ENCODE measurements at places on chromosomes 5 and 9.

DNA sequence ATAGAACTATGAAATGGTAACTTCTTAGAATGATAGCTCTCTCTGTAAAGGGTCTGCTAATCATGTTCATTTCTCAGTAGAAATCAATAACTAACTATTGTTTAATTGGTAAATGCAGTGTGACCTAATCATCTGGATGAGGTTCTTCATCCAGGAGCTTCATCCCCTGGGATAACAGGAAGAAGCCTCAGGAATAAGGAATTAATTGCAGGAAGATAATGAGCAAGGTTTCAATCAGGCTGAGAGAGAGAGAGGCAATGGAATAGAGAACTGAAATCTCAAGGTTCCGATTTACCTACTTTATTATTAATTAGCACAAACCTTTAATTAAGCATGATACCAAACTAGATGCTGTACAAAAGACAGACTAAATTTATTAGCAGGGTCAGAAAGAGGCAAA lies 499.7 kb downstream of the MAT2B start:
- DNase-seq, result no peak

DNA sequence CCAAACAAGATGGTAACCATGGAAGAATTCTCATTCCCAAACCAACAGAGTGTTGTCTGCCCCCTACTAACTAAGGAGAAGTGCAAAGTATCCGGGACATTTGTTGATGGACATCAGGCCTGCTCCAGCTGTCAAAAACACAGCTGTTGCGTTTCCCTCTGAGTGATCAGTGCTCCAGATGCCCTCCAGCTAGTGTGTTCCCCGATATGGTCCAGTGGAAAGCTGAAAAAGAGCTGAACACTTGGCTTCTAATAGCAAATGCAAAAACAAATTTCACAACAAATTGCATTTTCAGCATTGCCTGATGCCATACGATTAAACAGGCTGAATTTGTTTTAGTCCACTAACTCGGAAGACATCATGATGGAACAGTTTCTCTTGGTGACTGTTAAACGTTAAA lies 1398.7 kb downstream of the PTPRD start:
- no peak for DNase-seq

- DNase-seq, result no peak
Measured at GRCh38 chr9:129276486-129277230, 98.6 kb upstream of the IER5L start.

- no peak for DNase-seq
Measured at GRCh38 chr5:54514291-54514690, 3.3 kb upstream of the SNX18 start.

DNA sequence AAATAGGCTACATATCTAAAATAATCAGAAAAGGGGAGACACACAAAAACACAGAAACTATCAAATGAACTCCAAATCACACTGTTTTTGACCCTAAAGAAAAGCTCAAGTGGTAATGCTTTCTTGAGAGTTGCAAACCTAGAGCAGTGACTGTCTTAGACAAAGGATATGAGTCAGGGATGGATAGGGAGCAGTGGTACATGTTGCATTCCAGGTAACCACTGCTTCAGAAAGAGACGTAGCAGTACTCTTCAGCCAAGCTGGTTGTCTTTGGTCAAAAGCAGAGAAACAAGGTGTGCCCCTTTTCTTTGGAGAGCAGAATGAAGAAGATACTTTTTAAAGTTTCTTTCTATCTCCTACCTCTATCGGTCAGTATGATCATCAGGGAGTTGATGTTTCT lies 1003.6 kb downstream of the CDH9 start:
- DNase-seq, result no peak

DNA sequence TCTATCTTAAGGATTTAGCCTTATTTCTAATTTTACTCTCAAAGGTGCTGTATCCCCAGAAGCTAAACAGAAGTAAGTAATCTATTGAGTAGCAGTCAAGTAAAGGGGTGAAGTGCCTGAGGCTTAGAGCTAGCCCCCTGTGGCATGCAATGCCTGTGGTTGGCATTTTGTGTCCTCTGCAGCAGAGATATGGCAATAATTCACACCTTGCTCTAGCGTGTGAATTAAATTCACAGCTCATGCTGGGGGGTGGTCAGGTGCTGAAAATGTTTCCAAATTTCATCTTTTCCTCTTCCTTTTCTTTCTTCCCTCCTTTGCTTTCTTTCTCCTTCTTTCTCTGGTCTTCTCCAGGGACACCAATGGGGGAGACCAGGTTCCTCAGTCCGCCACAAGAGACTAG lies 262.1 kb downstream of the GABRB2 start:
- no peak for DNase-seq

Measured in hematopoietic multipotent progenitor cell treated with erythropoietin and hydrocortisone succinate and interleukin-3 and kit ligand, for 15 days (in vitro differentiated cells).